ENCODE measurements at places on chromosomes 16 and 17.

- DNase-seq = no peak
Measured at GRCh38 chr17:68398691-68399637, 58.3 kb downstream of the WIPI1 start.

GRCh38 chr17:75894049-75894733, 2.6 kb downstream of the TRIM65 start:
- no peak for DNase-seq

- no peak for DNase-seq
Measured at GRCh38 chr17:65394811-65395472, 166.5 kb downstream of the AXIN2 start.

- no peak for DNase-seq
Measured at GRCh38 chr16:31108794-31109558, 790 bp downstream of the BCKDK start.

GRCh38 chr17:74361230-74362068, at the start of gene BTBD17:
Gene BTBD17, minus strand, starts transcription at chr17:74361868. Its CDS starts 49 bp downstream, at chr17:74361819.
- DNase-seq = no peak

DNA sequence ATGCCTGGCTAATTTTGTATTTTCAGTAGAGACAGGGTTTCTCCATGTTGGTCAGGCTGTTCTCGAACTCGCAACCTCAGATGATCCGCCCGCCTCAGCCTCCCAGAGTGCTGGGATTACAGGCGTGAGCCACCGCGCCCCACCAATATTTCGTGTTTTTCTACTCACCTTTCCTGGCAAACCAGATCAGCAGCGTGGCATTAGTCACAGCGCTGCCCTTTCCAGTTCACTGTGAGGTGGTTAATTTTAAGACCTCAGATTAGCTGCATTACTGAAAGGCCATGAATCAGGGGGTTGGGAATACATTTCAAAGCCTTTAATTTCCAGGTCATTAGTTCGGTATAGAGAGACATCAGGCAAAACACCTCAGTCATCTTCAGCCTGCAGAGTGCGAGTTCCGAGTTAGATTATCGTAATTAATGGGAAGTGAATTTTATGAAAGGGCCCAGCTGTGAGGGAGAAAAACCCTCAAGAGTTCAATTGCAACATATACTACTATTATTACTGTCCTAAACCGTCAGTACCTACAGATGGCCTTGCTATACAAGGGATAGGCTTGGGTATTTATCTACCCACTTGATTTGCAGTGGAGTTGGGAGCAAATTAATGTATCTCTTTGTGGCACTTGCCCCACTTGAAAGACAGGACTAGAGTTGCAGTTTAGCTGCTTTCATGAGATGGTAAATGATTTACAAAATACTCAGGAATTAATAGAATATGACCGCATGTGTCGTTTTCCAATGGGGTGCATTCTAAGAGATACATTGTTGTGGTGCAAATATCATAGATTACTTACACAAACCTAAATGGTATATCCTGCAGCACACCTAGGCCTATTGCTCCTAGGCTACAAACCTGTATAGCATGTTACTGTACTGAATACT, 2.1 kb upstream of the USP32 start:
- no peak for DNase-seq

GRCh38 chr17:79369532-79369931, 241.3 kb downstream of the RBFOX3 start:
- no peak for DNase-seq

DNA sequence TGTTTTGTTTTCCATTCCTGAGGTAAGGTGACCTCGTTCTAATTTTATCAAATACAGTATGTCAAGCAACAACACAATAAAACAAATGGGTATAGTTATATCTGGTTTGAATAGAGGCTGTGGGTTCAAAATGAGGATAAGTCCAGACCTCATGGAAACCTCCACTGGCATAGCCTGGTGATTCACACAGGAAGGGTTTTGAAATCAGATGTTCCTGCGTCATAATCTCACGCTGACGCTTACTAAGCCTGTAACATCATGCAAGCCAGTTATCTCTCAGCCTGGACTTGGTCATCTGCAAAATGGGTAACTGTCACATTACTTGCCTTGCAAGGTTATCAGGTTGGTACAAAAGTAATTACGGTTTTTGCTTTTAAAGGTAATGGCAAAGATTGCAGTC, 1056.3 kb upstream of the EEF2KMT start:
- no peak for DNase-seq

- DNase-seq = no peak
Measured at GRCh38 chr17:41406205-41406604, 8.8 kb upstream of the KRT31 start.

GRCh38 chr17:27633312-27634025, 2.5 kb downstream of the LGALS9 start:
- no peak for DNase-seq

GRCh38 chr17:2952174-2952845, 111.1 kb downstream of the OR1D5 start:
- DNase-seq = no peak

GRCh38 chr17:63412234-63412633, 33.9 kb downstream of the CYB561 start:
- DNase-seq = no peak

- no peak for DNase-seq
Measured at GRCh38 chr16:35398180-35398579, 1938.8 kb downstream of the TP53TG3F start.

DNA sequence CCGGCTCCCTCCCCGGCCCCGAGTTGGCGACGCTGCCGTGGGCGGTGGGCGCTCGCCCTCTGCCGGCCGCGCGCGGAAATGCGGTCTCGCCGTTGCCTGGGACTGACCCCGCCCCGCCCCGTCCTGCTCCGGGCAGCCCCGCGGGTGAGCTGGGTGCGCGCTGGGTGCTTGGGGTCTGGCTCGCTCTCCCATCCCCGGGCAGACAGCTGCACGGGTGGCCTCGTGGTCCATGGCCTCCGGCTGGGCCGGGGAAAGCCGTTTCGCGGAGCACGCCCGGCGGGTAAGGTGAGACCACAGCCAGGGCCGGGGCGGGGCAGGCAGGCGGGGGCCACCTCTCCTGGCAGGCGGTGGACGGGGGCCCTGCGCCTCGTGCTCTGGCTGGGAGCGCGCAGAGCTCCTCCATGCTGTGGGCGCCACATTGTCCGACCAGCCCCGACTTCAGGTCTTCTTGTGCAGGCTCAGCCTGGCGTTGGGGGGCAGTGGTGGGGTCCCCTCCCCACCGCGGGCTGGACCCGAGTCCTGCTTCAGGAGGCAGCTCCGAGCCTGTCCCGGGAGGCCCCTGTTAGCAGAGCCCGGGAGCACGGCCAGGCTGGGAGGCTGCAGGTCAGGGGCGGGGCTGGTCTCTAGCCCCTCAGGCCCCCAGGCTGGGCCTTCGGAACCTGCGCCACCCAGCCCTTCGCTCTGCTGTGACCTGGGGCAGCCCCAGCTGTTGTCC, 7.0 kb upstream of the C1QTNF8 start:
- no peak for DNase-seq

DNA sequence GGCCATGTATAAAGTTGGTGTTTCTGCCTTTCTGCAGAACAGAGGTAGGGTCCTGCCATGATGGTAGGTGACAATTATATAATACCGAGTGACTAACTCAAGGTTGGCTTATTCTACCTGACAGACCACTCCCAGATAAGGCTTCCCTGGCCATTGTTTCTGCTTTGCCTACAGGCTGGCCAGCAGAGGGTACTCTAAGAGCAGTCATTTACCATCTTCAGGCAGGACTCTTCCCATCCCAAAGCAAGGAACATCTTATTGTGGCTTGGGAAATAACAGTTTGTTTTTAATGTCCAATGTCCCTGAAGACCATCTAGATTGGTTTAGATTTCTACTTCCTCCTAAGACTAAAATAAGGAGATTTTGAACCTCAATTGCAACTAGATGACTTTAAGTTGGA, 74.1 kb downstream of the SNX11 start:
- DNase-seq = no peak

DNA sequence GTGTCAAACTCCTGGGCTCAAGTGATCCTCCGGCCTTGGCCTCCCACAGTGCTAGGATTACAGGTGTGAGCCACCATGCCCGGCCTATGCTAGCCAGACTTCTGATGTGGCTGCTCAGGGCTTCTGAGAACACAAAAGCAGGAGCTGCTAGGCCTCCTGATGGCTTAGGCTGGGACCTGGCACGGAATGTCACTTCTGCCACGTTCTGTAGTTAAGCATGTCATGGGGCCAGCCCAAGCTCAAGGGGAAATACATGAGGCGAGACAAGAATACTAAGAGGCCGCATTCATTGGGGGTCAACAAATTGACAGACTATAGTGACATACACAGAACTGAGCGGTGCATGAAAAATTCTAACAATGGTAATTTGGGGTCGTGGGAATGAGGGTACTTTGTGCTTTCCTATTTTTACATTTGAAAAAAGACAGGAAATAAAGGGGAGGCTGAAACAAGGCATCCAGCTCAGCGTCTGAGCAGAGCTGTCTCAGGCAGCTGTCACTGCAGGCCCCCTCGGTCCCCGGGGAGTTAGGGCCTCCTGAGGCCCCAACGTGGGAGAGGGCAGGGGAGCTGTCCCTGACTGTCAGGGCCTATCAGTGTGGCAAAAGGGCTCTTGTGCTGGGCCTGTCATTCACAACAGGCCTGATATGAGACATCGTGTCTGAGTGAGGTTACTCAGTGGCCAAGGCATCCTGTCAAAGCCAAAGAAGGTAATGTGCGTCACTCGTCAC, 26.4 kb downstream of the CFAP20 start:
- no peak for DNase-seq

- no peak for DNase-seq
Measured at GRCh38 chr16:66713076-66713475, 16.5 kb upstream of the CMTM4 start.

DNA sequence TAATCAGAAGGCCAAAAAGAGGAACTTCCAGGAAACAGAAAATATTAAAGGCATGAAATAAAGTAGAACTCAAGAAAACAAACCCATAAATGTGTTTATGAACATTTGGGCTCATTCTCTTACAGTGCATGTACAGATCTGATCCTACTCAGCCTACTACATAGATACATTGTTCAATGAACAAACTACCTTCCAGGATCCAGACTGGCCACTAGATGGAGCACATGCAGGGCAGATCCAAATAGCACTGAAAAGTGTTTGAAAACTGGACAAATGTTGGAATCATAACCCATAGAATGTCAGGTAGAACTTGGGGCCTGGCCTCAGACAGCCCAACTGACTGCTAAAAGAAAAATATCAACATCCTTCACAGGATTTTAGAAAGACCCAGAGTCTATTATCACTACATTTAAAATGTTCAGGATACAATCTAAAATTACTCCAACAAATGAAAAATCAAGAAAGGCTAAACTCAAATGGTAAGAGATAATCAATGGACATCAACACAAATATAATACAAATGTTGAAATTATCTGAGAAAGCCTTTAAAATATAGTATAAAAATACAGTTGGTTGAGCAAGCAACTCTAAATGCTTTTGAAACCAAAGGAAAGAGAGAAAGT, 122.4 kb upstream of the NUDT7 start:
- DNase-seq = no peak

DNA sequence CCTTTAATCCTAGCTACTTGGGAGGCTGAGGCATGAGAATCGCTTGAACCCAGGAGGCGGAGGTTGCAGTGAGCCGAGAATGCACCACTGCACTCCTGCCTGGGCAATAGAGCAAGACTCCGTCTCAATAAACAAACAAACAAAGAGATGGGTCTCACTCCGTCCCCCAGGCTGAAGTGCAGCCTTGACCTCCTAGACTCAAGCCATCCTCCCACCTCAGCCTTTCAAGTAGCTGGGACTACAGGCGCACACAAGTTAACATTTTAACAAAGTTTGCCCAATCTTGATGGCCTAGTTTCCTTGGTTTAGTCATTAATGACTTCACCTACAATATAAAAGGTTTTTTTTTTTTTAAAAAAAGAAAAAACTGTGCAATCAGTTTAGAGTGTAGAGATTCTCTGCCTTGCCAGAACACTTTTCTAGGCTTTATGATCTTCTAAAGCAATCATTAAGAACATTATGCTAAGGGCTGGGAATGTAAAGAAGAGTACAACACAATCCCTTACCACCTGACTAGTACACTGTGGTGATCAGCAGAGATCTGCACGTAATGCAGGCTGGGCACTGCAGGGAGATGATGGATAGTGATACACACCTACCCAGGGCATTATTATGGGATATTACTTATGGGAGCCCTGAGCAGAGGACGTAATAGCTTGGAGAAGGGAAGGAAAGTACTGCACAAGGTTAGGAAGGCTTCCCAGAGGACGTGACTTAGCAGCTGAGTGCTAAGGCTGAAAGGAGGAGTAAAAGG, 6.9 kb downstream of the GOT2 start:
- DNase-seq = no peak

DNA sequence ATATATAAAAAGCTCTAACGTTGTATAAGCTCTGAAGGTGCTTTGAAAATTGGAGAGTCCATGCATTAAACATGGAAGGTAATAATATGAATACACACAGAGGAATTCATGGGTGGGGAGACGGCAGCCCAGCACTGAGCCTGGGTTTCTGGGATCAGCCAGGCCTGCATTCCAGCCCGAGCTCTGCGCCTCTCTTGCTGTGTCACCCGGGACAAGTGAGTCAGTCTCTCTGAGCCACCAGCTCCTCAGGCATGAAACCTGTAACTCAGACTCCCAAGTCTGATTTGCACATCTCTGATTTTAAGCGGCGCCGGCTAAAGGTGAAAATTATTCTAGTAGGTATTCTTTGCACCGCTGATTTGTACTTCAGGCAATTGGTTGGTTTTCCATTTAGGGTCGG, 238.8 kb downstream of the MRTFB start:
- no peak for DNase-seq

DNA sequence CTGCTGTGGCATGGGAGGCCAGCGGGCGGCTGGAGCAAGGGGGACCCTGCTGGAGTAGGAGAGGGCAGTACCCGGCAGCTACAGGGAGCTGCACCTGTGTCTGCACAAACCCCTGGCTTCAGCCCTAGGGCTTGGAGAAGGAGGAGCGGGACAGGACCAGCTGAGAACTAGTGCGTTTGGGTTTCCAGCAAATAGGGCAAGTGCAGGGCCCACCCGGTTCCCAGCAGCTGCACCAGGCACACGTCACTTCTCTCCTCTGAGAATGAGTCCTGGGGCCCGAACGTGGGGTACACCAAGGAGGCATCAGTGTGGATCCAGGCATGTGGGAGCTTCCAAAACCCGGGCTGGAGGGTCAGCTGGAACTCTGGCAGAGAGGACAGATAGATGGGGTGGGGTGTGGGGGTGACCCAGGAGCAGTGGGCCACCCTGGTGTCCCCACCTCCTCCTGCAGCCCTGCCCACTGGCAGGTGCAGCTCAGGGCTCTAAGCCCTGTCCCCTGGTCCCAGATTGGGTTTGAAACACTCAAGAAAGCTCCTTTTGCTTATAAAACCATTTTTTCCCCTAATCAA, 5.6 kb downstream of the C16orf89 start:
- DNase-seq = no peak

DNA sequence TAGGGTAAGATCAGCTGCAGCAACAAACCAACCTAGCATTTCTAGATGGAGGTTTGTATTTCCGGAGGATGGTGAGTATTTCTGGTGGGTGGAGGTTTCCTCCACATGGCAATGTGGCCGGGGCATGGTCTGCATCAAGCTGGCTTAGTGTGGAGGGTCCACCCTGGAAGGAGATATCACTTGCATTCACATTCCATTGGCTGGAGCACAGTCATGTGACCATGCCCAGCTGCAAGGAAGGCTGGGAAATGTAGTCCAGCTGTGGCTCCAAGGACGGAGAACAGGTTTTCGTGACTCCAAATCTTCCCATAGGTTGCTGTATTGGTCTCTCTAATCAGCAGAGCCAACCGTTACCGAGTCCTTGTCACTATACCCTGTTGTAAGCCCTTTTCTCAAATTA, 68.7 kb downstream of the RAI1 start:
- DNase-seq = no peak

- DNase-seq = no peak
Measured at GRCh38 chr17:35011671-35012216, 31.4 kb downstream of the LIG3 start.
